SW 1271 (cell line): ENCODE measurements at places on chromosomes 13 and 19.

- DNase-seq: no peak
These were observed 3.1 kb downstream of the TNFSF9 start for GRCh38 chr19:6533746-6534418.

- DNase-seq: no peak
These were observed 707.1 kb upstream of the SPRY2 start for GRCh38 chr13:81048026-81048461.

DNA sequence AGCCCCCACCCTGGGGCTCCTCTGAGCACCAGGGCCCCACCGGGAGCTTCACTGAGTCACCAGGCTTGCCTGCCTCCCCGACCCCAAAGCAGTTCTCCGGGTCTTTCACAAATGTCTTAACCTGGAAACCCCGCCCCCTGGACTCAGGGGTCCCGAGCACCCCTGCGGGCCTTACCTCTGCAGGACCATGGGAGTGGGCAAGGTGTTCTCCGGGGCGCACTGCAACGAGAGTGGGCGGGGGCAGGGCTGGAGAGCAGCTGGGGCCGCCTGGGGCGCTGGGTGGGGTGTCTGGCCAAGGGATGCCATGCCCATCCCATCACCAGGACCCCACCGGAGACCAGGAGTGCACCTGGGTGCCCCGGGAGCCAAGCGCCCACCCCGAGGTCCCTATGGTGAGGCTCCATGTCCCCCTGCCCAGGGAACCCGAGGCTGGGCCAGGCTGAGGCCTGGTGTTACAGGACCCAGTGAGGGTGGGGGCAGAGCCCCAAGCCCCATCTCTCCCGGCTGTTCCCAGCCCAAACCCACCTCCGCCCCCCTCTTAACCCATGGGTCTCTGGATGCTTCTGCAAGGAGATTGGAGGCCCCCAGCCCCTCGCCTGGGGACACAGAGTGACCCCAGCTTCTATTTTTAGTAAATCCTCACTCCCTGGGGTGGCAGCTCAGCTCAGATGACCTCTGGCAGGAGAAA is 10.9 kb downstream of the MKNK2 start:
- no peak for DNase-seq

DNA sequence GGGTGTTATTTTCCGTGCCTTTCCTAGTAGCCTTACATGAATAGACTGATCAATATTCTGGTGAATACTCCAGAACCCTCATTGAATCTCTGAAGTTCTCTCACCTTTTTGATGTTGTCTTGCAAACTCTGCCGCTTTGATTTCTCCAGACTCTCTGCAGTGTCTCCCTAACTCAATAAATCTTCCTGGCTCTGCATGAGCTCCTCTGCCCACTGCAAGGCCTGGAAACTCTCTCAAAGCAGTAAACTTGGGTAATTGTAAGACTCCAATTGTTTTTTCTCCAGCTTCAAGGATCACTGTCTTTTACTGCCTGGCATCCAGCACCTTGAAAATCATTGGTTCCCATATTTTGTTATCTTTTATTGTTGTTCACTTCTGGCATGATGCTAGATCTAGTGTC is 198.4 kb downstream of the GPC5 start:
- no peak for DNase-seq
